GM23248 (cell line): ENCODE measurements at places on chromosomes 13 and 19. TPM values are rescaled to one million over a fixed set of nuclear protein-coding genes. Genes with fewer than 3 reads are reported as not detected.

DNA sequence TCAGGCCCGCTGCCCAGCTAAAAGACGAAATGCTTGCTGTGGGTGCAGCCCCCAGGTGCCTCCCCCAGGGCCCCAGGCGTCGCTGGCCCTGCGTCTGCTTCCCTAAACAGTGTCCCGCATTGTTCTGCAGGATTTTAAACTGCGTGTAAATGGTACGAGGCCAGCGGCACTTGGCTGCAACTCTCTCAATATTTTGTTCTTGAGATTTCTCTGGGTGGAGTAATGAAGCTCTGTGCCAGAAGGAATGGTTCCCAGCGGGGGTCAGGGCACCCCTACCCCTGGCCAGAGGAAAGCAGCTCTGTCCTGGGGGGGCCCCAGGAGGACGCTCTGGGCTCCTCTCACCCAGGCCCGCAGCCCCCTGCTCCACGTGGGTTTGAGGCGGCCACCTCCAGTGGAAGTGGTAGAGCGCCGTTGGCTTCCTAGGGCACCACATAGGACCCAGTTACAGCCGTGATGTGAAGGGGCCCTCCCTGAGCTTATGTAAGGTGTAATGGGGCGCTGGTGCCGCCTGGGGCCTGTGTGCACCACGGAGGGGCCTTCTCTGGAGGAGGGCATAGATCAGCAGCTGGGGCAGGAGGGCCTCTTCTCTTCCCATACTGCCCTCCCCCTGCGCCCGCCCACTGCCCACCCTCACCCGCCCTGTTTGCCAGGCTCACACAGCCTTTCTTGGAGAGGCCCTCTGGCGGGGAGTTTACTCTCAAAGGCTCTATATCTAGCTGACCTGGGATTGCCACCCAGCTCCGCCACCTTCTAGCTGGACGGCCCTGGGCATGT lies 19.8 kb downstream of the PAK4 start:
- no peak for DNase-seq

GRCh38 chr13:51924756-51925544 lies 63.2 kb downstream of the CCDC70 start:
- no peak for DNase-seq

DNA sequence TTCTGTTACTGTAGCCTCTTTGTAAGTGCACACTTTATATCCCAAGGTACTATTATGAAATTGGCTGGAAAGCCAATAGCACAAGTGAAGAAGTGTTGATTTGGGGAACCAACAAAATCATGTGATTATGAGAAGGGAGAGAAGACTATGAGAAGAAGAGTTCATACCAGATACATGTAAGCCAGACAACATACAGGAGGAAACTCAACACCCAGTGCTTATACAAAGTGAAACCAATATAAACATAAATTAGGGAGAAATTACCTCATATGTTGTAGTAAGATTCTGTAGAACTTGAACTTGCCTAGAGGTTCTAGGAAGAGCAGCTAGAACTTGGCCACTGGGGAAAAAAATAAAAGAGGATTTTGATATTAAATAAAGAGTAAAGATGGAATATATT lies 17.4 kb downstream of the CPB2 start:
- no peak for DNase-seq

GRCh38 chr13:94198681-94199080 lies 280.8 kb downstream of the DCT start:
- no peak for DNase-seq

- DNase-seq = no peak
These were observed 228.2 kb downstream of the LHFPL6 start for GRCh38 chr13:39374741-39375189.

GRCh38 chr19:35545855-35546381 lies 492 bp downstream of the TMEM147 start:
- DNase-seq = peak; percentile 64

GRCh38 chr19:54691582-54692297 lies 29.0 kb downstream of the LILRB4 start:
- no peak for DNase-seq

DNA sequence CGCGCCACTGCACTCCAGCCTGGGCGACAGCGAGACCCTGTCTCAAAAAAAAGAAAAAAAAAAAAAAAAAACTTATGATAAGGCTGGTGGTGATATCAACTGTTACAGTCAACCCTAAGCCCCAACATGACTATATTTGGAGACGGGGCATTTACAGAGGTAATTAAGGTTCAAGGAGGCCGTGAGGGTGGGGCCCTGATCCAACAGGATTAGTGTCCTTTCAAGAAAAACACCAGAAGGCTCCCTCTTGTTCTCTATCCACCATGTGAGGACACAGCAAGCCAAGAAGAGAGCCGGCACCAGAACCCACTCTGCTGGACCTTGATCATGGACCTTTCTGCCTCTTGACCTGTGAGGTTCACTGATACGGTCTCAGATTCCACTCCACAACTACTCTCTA lies 14.1 kb downstream of the MIER2 start:
- no peak for DNase-seq

OR4F17 gene
- total RNA-seq = not detected in 2 replicates

NLRP7 gene
- not detected in 2 replicates for total RNA-seq

- no peak for DNase-seq
These were observed 16.6 kb downstream of the GJA3 start for GRCh38 chr13:20144141-20144850.

DNA sequence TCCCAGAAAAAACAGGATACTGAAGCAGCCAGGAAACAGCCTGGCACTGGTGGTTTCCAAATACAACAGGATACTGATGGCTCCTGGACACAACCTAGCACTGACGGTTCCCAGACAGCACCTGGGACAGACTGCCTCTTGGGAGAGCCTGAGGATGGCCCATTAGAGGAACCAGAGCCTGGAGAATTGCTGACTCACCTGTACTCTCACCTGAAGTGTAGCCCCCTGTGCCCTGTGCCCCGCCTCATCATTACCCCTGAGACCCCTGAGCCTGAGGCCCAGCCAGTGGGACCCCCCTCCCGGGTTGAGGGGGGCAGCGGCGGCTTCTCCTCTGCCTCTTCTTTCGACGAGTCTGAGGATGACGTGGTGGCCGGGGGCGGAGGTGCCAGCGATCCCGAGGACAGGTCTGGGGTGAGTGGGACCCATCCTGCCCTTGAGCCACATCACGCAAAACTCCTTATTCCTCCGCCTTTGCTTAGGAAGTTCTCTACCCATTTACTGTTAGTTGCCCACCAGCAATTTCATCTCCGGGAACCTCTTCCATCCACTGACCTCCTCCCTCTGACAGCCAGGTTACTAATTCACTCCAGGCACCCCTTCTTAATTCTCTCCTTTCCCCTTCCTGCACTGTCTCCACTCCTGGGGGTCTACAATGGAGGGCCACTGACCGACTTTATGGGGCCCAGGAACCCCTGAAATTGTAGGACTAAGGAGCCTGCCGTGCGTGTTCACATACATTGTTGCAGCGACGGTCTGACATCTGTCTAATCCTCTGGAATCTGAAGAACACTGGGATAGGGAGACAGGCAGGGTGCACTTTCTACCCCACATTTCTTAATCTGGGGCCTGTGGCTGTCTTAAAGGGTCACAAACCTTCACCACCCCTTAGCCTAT lies 1.2 kb downstream of the ITPKC start:
- DNase-seq = peak; percentile 78

CYP4F2 gene
- total RNA-seq = not detected in 2 replicates

GRCh38 chr13:25659091-25659795 lies 287.5 kb downstream of the ATP8A2 start:
- DNase-seq = no peak

ZSCAN22 gene
- total RNA-seq = 1.8 and 3.4 TPM in 2 replicates
